BJ (cell line): ENCODE measurements at places on chromosomes 13 and 19. TPM values are rescaled to one million over a fixed set of nuclear protein-coding genes. Genes with fewer than 3 reads are reported as not detected.

The LRG1 gene
- 0.02 TPM in 1 of 2 replicates, not detected in the other for polyA plus RNA-seq

The UPF1 gene
- 15.4 and 24.1 TPM in 2 replicates for polyA plus RNA-seq

The KLK3 gene
- not detected in 2 replicates for polyA plus RNA-seq

The ALOX5AP gene
- 0.11 and 0.40 TPM in 2 replicates for polyA plus RNA-seq

The OR7C2 gene
- not detected in 2 replicates for polyA plus RNA-seq

The CLDN10 gene
- not detected in 2 replicates for polyA plus RNA-seq

The SLC10A2 gene
- polyA plus RNA-seq: not detected in 2 replicates

The SOX1 gene
- polyA plus RNA-seq: not detected in 2 replicates

The CYP4F12 gene
- not detected in 2 replicates for polyA plus RNA-seq

The ZNF230 gene
- polyA plus RNA-seq: 2.1 and 3.3 TPM in 2 replicates

The PSG7 gene
- 0.16 and 0.17 TPM in 2 replicates for polyA plus RNA-seq
